T-helper 9 cell (primary cell): ENCODE measurements at places on chromosomes 2 and 18.

- no peak for DNase-seq
Observed at GRCh38 chr2:147511491-147511948, 333.3 kb upstream of the ACVR2A start.

- DNase-seq, result no peak
Observed at GRCh38 chr2:11437602-11438001, 28.4 kb downstream of the E2F6 start.

- DNase-seq, result no peak
Observed at GRCh38 chr2:1727796-1728474, 16.4 kb downstream of the PXDN start.

GRCh38 chr18:46373131-46373530 lies 268.9 kb downstream of the HAUS1 start:
- DNase-seq, result no peak

- DNase-seq, result no peak
Observed at GRCh38 chr2:237482485-237482884, 4.6 kb upstream of the MLPH start.
